Fibroblast of skin of left quadriceps (primary cell): ENCODE measurements at places on chromosomes 1 and 21.

- DNase-seq = peak; percentile 61
Measured at GRCh38 chr1:201137579-201138310, 10.8 kb upstream of the ASCL5 start.

GRCh38 chr21:25273959-25274358 is 333.3 kb downstream of the MRPL39 start:
- DNase-seq = no peak

DNA sequence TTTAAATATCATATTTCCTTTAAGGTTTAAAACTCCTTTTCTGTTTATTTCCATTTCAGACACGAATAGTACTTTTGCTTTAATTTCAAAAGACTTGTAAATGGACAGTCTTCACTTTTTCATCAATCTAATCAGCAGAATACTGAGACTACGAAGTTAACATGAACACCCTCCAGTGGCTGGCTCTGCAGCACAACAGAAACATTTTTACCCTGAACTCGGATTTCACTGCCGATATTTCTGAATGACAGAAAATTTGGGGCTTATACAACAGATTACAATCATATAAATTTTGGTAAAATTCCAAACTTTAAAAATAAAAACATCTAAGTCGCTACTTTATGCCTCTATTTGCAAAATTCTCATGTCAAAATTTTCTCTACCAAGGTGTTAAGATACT is 86.2 kb downstream of the AKT3 start:
- no peak for DNase-seq

DNA sequence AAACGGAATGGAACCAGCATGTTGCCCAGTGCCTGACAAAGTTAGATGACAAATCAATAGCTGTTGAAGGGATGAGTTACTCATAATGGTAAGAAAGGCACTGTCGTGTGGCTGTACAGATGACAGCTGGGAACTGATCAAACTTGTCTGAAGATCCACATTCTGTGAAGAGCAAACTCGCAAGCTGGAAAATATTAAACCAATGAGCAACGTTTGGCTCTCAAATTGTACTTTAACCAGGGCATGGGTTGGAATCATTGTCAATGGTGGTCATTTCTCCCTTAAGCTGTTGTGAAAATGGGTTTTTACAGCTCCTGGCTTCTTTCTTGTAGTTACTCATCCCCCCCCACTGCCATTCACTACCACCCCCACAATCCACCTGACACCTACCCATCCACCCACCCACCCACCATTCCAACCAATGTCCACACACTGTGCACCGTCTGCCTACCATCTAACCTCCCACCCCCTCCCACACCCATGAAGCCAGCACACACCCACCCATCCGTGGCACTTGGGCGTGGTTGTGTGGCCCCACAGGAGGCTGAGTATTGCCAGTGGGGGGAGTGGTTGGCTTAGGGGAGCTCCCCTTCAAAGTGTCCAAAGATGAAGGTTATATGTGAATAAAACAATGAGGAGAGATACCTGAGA is 46.7 kb downstream of the CLDN14 start:
- no peak for DNase-seq

- DNase-seq = no peak
Measured at GRCh38 chr1:162191396-162192305, 122.2 kb downstream of the NOS1AP start.

GRCh38 chr21:46264690-46265144 is 20.7 kb downstream of the MCM3AP start:
- no peak for DNase-seq

GRCh38 chr1:162950187-162950586 is 89.2 kb upstream of the CCDC190 start:
- no peak for DNase-seq

- peak; percentile 20 for DNase-seq
Measured at GRCh38 chr1:75811211-75811981, 14.7 kb downstream of the MSH4 start.

DNA sequence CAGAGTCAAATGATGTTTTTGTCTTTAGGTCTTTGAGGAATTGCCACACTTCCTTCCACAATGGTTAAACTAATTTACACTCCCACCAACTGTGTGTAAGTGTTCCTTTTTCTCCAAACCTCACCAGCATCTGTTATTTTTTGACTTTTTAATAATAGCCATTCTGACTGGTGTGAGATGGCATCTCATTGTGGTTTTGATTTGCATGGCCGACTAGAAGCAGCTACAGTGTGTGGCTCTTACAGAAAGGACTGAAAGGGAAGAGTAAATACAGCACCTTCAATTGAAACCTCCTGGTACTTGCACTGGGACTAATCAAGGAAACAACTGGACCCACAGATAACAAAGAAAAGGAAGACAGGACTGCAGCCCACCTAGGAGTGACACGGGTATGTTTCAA is 668.0 kb upstream of the RGS18 start:
- no peak for DNase-seq

GRCh38 chr1:165162671-165163241 is 193.8 kb downstream of the LMX1A start:
- no peak for DNase-seq

DNA sequence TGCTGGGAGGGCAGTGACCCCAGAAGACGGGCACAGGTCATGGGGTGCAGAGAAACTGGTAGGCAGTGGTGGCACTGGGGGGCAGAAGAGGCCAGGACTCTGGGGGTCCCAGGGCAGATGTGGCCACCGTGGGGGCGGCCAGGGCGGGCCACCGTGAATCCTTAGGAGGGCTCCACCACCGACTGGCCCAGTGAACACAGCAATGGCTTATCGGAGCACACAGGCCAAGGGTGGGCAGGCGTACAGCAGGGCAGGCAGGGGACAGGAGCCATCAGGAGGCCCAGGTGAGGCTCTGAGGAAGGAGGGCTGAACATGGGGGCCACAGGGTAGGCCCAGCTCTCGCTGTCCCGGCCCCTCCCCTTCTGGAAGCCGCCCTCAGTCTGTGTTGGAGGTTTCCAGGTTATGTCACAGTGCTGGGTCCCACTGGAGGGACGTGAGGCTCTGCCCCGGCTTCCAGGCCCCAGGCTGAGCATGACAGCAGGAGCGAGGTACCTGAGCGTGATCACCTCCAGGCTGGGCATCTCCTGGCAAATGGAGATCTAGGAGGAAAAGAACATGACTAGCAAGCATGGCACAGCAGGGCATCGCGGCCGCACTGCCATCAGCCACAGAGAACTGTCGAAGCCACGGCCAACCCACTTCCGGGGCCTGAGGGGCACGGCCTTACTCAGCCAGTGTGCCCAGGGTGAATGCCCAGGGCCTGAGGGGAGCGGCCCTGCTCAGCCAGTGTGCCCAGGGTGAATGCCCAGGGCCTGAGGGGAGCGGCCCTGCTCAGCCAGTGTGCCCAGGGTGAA is 3.7 kb downstream of the CFAP410 start:
- no peak for DNase-seq

DNA sequence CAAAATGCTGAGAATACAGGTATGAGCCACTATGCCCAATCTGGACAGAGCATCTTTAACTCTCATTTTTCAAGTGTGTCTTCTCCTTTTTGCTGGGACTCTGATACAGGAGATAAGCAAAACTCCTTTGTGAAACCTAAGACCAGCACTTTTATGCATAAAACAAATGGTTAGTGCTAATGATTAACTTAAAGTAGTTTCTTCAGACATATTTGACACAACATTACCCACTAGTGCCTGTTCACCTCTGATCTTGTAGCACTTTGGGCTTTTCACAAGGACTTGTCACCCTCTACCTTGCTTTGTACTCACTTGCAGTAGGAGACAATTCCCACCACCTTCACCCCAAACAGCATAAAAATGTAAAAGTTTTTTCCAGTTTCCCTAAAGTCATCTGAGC is 216.3 kb downstream of the RGS7 start:
- DNase-seq = no peak

- DNase-seq = no peak
Measured at GRCh38 chr1:20883766-20884165, 96.7 kb upstream of the HP1BP3 start.

DNA sequence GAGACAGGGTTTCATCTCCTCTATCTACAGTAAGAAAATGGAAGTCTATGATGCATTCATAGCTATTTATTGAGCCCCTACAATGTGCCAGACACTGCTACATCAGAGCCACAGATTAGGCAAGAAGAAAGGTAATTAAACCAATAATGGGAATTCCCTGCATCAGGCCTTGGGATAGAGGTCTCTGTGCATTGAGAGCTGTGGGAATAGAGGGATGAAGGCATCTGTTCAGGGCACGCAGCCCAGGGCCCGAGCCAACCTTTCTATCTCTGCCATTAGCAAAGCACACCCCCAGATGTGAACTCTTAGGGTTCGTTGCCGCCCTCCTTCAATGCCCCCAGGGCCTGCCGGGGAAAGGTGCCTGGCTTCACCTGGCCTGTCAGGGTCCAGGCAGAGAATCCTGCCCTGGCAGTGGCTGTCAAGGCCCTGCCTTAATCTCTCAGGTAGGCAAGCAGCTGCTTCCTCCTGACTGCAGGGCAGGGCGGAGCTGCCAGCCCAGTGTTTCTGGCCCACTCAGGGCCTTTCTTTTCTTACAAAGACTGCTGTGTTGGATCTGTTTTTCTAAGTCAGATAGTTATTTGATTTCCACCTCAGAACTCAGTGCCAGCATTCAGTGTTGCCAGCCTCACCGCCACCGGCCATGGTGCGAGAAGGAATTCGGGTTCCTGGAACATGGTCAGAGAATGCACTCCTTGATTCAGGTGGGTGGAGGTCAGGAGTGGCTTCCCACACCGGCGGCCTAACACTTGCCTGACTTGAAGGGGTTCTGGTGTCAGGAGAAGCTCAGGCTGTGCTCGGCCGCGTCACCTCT is 76.1 kb downstream of the PGM1 start:
- no peak for DNase-seq

DNA sequence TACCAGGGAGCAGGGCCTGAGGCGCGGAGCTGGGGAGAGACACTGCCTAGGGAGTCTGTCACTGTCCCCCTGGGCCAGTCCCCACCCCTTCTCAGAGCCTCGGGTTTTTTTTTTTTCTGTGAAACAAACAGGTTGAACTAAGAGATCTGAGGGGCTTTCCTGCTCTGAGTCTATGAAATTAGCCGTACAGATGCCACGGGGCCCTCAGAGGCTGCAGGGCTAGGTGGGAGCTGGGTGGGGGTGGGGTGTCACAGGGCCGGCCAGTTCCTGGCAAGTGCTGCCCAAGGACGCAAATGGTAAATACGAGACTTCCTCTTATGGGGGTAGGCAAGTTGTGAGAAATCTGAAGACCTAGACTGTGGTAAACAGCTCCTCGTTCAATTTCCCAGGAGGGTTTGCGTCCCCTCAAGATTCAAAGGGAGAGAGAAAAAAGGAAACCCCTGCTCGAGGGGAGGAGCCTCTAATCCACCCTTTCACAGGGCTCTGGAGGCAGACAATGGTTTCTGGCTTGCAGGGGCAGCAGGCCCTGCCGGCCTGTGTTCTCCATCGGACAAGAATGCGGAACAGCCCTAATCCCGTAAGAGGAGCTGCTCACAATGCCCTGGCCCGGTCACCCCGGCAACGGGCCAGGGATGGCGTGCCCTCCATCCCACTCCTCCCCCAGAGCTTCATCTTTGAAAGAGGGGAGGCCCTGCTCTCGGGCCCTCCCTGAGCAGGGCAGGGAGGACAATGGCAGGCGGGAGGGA is 7.8 kb downstream of the NUAK2 start:
- DNase-seq = no peak

DNA sequence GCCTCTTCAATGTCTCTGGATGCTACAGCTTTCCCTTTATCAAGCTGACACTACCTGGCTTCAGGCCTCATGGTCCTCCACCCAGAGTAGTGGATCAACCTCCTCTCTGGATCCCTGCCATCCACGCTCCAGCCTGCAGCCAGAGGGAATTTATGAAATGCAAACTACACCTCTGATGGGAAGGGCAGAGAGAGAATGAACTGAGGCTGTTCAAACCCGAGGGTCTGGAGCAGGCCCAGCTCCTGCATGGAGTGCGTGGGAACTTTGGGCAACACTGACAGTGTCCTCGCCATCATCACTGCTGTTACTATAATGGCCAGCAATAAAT is 157.8 kb downstream of the TRABD2B start:
- DNase-seq = no peak

- no peak for DNase-seq
Measured at GRCh38 chr1:27539901-27540861, 50.2 kb upstream of the WASF2 start.

DNA sequence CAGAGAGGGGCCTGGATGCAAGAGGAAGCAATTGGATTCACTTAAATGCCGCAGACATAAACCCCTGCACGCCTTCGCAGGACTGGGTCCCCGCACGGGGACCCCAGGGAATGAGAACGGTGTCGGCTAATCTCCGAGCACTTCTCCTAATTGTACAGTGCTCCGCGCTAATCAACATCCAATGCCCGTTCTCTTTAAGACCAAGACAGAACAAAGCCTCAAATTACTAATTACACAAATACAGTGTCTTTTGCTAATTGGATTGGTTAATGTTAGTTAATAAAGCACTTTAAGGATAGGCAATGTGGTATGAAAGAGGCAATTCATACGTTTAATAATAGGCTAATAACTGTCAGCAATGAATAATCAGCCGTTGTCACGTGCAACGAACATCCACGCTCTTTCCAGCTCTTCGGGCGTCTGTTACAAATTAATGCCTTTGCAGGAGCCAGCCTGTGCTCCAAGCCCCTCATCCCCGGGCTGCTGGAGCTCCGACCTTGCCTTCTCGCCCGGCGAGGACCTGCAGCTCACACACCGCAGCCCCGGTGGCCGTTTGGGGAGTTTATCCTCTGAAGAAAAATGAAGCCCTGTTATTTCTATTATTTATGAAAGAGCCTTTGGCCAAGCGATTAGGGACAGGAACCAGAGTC is 157.8 kb downstream of the PRDM16 start:
- no peak for DNase-seq

DNA sequence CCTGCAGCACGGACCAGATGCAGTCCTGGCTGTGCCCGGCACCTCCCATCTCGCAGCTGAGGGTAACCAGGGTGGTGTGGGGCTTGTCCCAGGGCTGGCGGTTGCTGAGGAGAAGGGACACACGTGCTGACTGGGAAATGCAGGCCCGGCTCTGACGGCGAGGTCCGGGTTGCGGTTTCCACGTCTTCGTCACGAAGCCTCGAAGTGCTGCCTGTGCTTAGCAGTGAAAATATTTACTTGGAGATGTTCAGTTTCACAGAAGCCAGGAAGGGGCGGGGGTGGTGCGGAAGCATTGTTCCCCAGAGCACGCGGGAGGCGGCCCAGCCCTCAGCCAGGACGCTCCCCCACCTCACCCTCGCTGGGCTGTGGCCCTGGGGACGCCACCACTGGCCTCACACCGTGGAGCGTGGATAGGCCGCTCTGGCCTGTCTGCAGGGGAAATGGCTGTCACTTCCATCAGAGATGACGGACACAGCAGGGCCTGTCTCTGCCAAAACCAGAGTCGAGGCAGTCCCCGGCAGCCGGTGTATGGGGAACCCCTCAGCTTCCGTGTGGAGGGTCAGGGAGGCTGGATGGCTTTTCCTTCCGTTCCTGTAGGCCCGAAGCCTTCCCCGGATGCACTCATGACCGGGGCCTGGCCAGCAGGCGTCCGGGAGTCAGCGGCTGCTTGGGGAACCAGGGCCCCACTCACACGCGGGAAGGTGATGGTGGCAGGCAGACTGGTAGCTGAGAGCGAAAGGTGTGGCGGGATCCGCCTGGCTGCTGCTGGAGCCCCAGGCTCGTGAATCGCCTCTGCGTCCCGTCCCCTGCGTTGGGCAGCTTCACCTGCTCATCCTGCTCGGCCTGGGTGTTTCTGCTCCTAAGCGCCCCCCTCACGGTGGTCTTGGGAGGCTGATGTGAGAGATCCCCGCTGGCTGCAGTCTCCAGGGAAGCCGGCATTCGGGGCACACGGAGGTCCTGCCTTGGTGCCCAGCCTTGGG is 14.7 kb upstream of the POFUT2 start:
- DNase-seq = no peak

- DNase-seq = no peak
Measured at GRCh38 chr1:114861384-114861783, 6.7 kb downstream of the SYCP1 start.
